NCI-H1092 treated with DMSO at 0.1 percent for 48 hours (cell line): ENCODE measurements at places on chromosomes 4 and X.

- no peak for DNase-seq
These were observed 440.6 kb upstream of the HS3ST1 start for GRCh38 chr4:11869191-11869870.

DNA sequence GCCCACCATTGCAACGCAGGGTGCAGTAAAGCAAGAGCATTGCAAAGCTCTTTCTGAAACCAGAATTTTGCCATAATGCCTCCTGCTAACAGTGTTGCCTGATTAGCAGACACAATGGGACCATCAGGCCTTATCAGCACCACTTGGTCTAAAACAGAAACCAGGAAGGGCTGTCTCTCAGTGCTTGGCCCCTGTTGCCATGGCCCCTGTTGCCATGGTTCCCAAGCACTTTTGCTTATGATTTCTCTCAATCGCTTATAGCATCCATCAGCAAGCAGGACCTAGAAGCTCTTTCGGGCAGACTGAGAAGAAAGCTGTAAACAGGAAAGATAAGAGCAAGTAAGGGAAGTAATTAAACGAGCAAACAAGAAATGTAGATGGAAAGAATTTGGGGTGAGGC is 36.8 kb downstream of the RTL5 start:
- DNase-seq, result peak; percentile 6

DNA sequence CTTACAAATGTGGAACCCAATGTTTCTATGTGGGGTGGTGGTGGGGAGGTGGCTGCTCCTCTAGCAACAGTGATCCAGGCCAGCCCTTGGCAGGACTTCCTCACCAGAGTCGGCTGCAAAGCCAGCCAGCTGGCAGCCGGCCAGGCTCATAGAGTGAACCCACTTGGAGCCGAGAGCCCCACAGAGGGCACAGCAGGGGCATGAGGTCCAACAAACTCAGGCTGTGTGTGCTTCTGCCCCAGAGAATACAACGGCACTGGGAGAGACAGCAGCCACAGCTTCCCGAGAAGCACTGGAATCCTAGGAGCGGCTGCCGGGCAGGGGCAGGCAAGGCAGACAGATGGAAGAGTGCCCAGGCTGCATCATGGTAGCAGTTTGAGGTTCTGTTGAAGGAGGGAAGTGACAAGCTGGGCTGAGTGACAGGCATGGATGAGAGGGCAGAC is 23.5 kb upstream of the SOWAHD start:
- DNase-seq, result peak; percentile 84

DNA sequence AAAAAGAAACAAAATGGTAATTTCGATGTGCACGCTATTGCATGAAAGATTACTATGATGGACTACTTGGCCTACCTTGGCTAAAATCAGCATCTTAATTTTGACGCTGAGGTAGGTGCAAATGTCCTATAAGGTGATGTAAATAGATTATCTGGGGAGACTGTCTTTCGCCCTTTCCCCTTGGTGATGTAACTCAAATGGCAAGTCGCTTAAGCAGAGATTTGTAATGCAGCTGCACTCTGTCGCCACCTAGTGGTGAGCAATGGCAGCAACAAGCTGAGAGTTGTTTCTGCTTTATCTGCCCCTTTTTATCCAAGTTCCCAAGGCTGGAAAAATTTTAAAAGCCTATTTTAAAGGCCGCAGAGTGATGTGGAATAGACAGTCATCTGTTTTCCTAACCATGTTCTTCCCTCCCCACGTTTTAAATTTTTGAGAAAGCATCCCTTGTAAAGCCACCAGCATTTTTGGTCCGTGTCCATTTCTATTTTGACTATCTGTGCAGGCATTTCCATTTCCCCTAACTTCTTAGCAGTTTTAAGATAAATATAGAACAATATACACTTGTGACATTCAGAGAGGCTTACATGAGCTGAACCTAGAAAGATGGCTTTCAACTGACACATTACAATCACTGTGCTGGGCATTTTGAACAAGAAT is 62.4 kb upstream of the PDLIM3 start:
- DNase-seq, result peak; percentile 56

DNA sequence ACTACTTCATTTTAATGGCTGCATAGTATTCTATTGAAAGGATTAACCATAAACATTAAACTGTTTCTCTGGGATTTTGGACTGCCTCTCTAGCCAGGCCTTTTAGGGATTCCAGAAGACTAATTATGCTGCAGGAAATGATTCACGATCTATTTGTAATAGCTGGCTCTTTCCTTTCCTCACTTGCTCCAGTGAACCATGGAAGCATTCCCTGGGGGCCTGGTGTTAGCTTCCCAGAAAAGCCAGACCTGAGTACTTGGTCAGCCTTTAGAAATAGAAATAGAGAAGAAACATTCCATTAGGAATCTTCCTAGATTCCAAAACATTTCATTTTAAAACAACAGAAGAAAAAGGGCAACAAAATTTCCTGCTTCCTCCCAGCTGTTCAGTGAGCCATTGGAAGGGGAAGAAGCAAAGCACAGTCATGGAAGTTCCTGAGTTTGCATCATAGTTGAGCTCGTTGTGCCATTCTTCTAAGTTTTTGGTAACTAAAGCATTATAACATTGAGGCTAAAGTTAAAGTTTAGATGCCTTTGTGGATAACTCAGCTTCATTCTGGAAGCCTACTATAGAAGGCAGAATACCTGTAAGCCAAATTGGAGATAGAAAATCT is 83.5 kb downstream of the NPNT start:
- DNase-seq, result no peak

DNA sequence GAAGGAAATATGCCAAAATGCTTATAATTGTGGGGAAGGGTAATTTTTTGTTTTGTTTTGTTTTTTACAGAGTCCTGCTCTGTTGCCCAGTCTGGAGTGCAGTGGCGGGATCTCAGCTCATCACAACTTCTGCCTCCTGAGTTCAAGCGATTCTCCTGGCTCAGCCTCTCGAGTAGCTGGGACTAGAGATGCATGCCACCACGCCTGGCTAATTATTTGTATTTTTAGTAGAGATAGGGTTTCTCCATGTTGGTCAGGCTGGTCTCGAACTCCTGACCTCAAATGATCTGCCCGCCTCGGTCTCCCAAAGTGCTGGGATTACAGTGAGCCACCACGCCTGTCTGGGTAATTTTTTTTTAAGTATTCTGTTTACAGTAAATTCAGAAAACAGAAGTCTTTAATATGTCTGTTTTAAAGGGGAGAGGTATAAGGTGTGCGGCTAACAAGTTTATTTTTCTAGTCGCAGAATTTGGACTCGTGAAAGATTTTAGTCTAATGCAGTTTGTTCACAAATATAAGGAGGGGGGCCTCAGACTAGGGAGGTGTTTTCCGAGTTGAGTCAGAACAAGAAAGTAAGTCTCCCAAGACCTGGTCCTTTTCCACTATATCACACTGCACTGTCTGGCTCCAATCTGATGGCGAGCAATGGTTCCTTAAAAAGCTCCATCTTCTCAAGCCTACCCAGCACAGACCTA is 1.5 kb downstream of the ACSL1 start:
- no peak for DNase-seq

GRCh38 chr4:118774989-118775388 is 60.9 kb downstream of the SEC24D start:
- DNase-seq, result no peak

GRCh38 chrX:23612846-23613245 is 54.4 kb upstream of the PRDX4 start:
- DNase-seq, result no peak

GRCh38 chrX:108165383-108166111 is 74.0 kb downstream of the ATG4A start:
- no peak for DNase-seq

DNA sequence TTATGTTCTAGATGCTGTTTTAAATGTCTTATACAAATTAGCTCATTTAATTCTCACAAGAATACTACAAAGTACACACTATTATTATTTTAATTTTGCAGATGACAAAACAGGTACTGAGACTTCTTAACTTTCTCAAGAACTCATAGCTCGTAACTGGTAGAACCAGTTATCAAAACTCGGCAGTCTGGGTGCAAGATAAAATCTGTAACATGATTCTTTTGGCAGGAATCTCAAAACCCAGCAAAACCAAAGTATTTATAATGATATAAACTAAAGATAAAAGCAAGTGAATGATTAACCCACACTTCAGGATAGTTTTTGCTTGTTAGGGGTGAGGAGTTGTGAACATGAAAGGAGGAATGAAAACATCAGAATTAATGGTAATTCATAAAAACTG is 27.6 kb downstream of the CLNK start:
- DNase-seq, result no peak

DNA sequence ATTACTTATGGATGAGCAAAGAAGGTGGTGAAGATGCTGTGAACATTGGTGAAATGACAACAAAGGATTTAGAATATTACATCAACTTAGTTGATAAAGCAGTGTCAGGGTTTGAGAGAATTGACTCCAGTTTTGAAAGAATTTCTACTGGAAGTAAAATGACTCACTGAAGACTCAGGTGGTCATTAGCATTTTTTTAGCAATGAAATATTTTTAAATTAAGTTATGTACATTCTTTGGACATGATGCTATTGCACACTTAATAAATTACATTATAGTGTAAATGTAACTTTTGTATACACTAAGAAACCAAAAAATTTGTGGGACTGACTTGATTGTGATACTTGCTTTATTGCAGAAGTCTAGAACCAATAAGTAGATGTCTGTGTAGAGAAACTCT is 56.9 kb downstream of the USO1 start:
- DNase-seq, result no peak

GRCh38 chr4:18844726-18845125 is 823.2 kb upstream of the LCORL start:
- no peak for DNase-seq

GRCh38 chr4:102761906-102762305 is 1.1 kb upstream of the MANBA start:
- DNase-seq, result no peak

DNA sequence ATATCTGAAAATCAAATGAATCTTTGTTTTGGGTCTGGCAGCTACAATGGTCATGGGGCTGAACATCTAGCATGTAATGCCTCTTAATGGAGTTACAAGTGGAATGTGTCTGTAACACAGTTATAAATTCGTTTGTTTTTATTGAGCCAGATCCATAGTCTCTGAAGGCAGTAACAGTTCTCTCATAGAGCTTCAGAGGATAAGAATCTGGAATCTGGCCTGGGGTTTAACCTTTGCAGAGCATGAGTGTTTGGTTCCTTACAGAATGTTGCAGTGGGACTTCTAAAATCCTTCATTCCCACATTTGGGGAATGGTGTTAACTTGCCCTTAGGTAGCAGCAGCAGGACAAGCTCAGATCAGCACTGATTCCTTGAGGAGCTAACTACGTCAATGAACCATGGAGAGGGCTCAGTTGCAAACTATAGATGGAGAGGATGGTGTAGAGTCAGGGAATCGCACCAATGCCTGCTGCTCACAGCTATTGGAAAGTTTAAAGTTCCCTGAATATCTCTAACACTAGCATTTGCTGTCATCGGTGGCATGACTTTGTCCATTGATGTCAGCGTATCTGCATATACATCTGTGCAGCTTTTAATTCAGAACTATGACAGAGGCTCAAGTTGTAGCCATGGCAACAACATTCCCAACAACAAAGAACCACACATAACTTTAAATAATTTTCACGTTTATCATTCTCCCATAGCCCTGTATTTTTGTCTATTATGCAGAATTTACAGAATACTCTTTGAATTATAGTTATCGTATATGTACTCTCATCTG is 72.2 kb downstream of the RASGEF1B start:
- DNase-seq, result no peak

- no peak for DNase-seq
These were observed 170.0 kb downstream of the RELL1 start for GRCh38 chr4:37516057-37516775.

- DNase-seq, result no peak
These were observed 668.1 kb upstream of the CPEB2 start for GRCh38 chr4:14334166-14334565.

DNA sequence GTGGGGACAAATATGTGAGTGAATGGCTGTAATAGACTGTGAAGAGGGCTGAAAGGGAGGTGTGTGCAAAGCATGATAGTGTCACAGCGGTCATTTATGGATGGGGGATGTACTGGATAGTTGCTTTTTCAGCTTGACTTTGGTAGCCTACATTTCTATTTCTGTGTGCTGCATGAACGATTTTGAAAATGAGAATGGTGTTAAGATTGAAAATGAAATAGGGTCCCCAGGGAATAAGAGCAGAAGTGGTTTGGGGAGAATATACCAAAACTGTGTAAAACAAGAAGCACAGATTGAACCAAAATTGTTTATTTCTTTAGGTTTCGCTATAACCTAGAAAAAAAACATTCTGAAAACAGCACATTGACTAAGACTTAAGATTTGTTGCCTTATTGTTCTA is 58.8 kb upstream of the CLNK start:
- no peak for DNase-seq

GRCh38 chr4:87500092-87500462 is 29.1 kb downstream of the SPARCL1 start:
- DNase-seq, result no peak

- DNase-seq, result no peak
These were observed 285.3 kb downstream of the ANKRD50 start for GRCh38 chr4:124427095-124427767.

DNA sequence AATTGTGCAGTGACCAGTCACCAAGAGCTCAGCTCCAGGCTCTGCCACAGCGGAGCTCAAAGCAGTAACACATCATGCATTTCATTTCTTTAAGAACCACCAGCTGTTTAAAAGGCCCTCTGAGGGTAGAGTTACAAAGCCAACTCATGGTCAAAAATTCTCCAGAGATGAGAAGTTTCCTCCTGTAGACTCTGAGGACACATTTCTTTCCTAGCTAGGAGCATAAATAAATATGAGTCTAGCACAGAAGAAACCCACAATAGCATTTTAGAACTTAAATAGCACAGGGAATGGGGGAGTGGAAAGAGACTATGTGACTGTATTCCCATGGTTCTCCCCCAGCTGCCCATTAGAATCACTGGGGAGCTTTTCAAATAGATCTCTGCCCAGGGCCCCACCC is 6.5 kb upstream of the CRMP1 start:
- no peak for DNase-seq

GRCh38 chr4:88752754-88753153 is 55.1 kb upstream of the NAP1L5 start:
- peak; percentile 11 for DNase-seq

DNA sequence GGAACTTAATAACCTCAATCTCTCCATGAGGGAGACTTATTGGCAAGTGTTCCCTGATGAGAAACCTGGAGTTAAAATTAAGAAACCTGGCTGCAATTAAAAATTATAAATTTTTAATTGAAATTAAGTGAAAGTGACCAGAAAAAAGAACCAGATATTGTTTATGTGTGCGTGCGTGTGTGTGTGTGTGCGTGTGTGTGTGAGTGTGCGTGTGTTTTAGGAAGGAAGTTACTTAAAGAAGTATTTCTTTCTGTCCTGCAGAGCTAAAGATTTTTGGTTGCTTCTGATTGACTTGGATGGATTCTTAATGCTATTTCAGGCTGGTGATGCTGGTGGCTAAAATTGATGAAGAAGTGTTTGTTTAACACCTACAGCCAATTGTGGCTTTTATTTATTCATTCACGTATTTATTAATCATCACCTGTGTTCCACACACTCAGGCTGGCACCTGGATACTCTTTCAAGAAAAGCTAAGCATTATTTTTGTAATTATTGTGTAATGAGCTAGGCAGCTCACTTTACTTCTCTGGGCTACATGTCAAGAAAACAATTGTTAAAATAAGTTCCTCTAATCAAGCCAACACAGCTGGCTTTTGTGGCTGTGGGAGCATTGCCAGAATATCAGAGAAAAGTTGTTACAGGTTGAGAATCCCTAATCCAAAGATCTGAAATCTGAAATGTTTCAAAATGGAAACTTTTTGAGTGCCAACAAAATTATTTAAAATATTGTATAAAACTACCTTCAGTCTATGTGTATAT is 68.5 kb downstream of the CEP44 start:
- no peak for DNase-seq

GRCh38 chrX:8813036-8813435 is 11.9 kb upstream of the FAM9A start:
- DNase-seq, result no peak
